ENCODE measurements at places on chromosomes 7 and 10. TPM values are rescaled to one million over a fixed set of nuclear protein-coding genes. Genes with fewer than 3 reads are reported as not detected.

GRCh38 chr10:106555599-106555998 lies 608.9 kb downstream of the SORCS1 start:
- DNase-seq: no peak

- DNase-seq: no peak
Measured at GRCh38 chr7:134662871-134663205, 16.2 kb downstream of the BPGM start.

DNA sequence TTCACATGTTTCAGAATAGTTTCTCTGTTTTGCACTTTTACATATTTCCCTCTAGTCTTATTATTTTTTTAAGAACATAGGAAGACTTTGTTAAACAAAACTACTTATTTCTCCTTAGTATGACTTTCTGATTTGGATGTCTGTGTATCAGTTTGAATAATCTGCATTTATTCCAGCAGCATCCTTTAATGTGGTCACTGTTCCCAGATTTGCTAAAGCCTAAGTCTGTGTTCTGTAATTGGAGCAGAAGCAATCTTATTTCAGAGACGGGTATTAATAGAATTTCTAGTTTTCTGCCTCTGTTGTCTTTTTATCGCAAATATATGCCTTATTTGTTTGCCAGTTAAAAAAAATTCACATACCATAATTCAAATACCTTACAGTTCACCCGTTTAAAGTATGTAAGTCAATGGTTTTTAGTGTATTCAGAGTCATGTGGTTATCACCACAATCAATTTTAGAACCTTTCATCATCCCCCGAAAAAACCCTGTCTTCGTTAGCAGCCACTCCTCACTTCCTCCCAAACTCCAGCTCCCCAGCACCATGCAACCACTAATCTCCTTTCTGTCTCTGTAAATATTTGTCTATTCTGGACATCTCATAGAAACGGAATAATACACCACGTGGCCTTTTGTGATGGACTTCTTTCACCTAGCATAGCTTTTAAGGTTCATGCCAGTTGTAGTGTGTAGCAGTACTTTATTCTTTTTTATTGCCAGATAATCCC lies 58.7 kb downstream of the INPP5F start:
- no peak for DNase-seq

DNA sequence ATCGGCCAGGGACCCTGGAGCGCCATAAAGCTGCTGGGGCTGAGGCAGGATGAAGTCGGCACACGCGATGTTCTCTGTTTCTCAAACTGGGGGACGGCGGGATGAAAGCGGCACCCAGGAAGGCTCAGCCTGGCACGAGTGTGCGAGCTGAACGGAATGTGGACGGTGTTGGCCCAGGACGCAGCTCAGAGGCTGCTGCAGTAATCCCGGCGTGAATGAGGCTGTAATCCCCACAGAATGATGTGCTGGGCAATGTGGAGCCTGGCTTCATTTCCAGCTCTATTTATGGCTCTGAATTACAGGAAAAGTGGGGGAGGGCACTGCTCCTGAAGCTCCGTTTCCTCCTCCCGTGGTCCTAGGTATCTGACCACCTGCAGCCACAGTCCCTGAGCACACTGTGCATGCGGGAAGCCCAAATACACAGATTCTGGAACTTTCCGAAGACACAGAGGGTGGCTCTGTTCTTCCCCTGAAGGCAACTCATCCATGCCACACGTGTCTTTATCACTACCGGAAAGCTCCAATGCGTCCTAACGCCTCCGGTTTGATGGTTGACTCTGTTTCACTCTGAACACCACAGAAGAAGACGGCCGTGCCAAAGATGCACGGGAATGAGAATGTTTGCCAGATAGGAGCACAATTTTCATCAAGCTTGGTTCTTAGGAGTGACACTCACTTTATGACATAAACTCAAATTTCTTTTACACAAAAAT lies 37.6 kb downstream of the KLF6 start:
- no peak for DNase-seq

GRCh38 chr7:64992971-64993370 lies 2.1 kb upstream of the ZNF117 start:
- DNase-seq: no peak

GRCh38 chr10:132395704-132396493 lies 1.1 kb upstream of the PWWP2B start:
- no peak for DNase-seq

DNA sequence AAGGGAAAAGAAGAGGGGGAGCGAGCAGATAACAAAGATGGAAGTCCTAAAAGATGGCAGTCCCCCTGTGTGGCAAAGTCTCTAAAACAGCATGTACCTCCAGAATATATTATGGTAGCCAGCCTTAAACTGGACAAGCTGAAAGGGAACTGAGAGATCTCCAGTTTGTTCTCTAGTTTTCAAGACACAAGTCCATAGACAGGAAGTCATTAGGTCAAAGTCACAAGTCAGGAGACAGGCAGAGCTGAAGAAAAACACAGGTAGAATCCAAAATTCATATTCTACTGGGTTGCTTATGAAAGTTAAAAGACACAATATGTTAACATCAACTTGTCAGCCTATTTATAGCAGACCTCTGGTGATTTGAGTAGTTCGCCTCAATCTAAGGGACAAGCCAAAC lies 38.7 kb downstream of the FAM107B start:
- no peak for DNase-seq

GRCh38 chr7:151590850-151591771 lies 71.4 kb upstream of the RHEB start:
- no peak for DNase-seq

Gene MAGI2
- 0.11 TPM for total RNA-seq

Gene DKK1
- not detected for total RNA-seq

Measured in activated T-helper 2 cell treated with anti-CD3 and anti-CD28 coated beads, Interferon-gamma antibody, Interleukin-2, Interleukin-4, amounts not matched to agents 10 μg/mL and 5 μg/mL and 100 μg/mL, durations not matched to agents 14 hours and 24 hours and 36 hours (primary cell).